Naive thymus-derived CD8-positive, alpha-beta T cell (primary cell): ENCODE measurements at places on chromosomes 4 and X. TPM values are rescaled to one million over a fixed set of nuclear protein-coding genes. Genes with fewer than 3 reads are reported as not detected.

DNA sequence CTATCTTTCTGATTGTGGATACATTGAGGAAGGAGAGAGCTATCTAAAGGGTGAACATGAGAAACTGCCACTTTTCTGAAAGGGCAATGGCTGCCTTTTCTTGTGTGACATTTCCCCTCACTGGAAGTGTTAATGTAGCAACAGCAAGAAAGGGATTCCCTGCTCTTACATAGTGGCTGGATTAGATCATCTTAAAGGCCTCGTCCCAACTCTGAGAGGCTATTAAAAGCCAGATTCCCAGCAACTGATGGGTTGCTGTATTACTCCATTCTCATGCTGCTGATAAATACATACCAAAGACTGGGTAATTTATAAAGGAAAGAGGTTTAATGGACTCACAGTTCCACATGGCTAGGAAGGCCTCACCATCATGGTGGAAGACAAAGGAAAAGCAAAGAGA is 33.7 kb upstream of the ADH7 start:
- no peak for DNase-seq
- H3K36me3 ChIP-seq = no peaks in the 10 kb centered on the region
- no peaks in the 10 kb centered on the region for H3K4me1 ChIP-seq
- peaks cover 12% of the 10 kb centered on the region for H3K27me3 ChIP-seq
- no peak overlapping the region for H3K4me3 ChIP-seq

- H3K27me3 ChIP-seq = peaks cover 2% of the 10 kb centered on the region
- DNase-seq = no peak
- no peaks in the 10 kb centered on the region for H3K36me3 ChIP-seq
Measured at GRCh38 chr4:180850318-180850940, 1392.8 kb upstream of the TENM3 start.

DNA sequence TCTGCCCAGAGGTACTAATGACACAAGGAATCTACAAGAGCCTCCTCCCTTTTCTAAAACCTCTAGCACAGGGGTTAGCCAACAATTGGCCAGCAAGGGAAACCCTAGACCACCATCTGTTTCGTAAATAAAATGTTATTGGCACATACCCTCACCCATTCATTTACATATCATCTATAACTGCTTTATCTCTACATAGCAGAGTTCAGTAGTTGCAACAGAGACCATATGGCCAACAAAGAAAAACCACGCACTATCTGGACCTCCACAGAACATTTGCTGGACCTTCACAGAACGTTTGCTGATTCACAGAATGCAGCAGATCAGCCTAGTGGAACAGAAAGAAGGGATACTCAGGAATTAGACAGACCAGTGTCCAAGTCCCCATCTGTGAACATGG is 9.4 kb downstream of the SLC2A9 start:
- no peak for DNase-seq
- no peak overlapping the region for H3K27ac ChIP-seq
- no peak overlapping the region for H3K4me3 ChIP-seq
- H3K4me1 ChIP-seq = peaks cover 2% of the 10 kb centered on the region

GRCh38 chr4:173910891-173911290 is 372.6 kb downstream of the FBXO8 start:
- no peaks in the 10 kb centered on the region for H3K36me3 ChIP-seq
- no peak for DNase-seq
- no peaks in the 10 kb centered on the region for H3K27me3 ChIP-seq
- H3K27ac ChIP-seq = no peak overlapping the region
- no peak overlapping the region for H3K4me3 ChIP-seq

DNA sequence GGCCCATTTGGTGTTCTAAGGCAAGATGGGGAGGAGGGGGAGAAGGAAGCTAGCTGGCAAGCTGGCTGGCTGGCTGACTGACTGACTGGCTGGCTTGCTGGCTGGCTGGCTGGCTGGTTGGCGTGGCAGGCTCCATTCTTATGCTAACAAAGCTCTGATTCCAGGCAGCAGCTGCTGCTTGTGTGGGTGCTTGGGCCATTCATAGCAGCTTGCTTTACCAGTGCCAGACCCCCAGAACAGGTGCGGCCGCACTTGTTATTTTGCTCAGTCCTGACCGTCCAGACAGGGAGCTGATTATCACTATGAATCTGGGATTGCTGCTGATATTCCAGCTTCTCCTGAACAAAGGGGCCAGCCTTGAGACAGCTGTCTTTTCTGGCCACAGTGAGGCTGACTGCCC is 131.2 kb upstream of the PAK3 start:
- H3K27ac ChIP-seq = no peak overlapping the region
- no peaks in the 10 kb centered on the region for H3K27me3 ChIP-seq
- H3K4me3 ChIP-seq = no peak overlapping the region

DNA sequence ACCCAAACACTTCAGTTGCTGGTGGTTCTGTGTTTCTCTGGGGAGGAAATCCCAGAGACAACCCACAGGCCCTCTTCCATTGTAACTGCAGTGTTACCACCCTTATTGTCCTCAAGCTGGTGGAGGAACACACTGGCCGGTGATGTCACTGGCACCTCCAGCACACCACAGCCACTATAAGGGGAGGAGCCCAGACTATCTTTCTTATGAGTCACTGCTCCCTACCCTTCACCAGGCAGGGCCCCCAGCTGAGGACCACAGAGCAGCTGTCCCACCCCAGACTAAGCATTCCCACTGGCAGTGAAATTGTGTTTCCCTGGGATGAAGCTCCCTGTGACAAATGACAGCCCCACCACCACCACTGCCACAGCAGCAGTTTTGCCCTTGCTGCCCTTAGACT is 171.8 kb upstream of the FGF16 start:
- no peak for DNase-seq
- H3K36me3 ChIP-seq = no peaks in the 10 kb centered on the region
- H3K4me3 ChIP-seq = no peak overlapping the region

DNA sequence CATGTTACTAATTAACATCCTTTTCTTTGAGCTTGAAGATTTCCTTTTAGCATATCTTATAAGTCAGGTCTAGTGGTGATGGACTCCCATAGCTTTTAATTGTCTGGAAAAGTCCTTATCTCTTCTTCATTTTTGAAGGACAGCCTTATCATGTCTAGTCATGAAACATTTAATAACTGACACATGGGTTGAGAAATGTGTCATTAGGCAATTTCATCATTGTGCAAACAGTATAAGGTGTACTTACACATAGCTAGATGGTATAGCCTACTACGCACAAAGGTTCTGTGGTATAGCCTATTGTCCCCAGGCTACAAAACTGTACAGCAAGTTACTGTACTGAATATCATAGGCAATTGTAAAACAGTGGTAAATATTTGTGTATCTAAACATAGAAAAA is 34.5 kb upstream of the ALG13 start:
- H3K27ac ChIP-seq = no peak overlapping the region
- no peak overlapping the region for H3K4me3 ChIP-seq
- no peaks in the 10 kb centered on the region for H3K27me3 ChIP-seq

GRCh38 chrX:1108501-1109445 is 103.7 kb downstream of the CRLF2 start:
- no peak overlapping the region for H3K4me3 ChIP-seq
- peaks cover 13% of the 10 kb centered on the region for H3K4me1 ChIP-seq
- peaks cover 36% of the 10 kb centered on the region for H3K27me3 ChIP-seq
- no peaks in the 10 kb centered on the region for H3K36me3 ChIP-seq

GRCh38 chr4:94139931-94140612 is 67.6 kb upstream of the SMARCAD1 start:
- H3K4me3 ChIP-seq = no peak overlapping the region
- DNase-seq = no peak
- no peak overlapping the region for H3K27ac ChIP-seq
- H3K36me3 ChIP-seq = no peaks in the 10 kb centered on the region

- H3K4me3 ChIP-seq = no peak overlapping the region
- H3K27ac ChIP-seq = no peak overlapping the region
- peaks cover 34% of the 10 kb centered on the region for H3K36me3 ChIP-seq
- no peaks in the 10 kb centered on the region for H3K27me3 ChIP-seq
- peaks cover 5% of the 10 kb centered on the region for H3K4me1 ChIP-seq
Measured at GRCh38 chrX:23861215-23861896, 46.4 kb downstream of the APOO start.

DNA sequence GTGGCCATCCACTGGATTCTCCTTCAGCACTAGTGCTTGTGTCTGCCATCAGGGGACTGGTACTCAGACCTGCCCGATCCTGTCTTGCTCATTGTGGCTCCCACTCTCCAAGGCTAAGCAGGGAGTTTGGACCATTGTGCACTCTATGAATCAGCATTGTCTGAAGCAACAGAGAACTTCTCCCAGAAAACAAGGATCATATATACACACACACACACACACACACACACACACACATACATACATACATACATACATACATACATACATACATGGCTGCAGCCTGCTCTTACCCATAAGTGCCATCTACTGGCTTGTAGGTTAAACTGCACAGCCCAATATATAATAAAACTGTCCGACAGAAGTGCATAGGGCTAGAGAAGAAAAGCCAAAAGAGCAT is 345.3 kb upstream of the LCORL start:
- no peaks in the 10 kb centered on the region for H3K4me1 ChIP-seq
- no peaks in the 10 kb centered on the region for H3K36me3 ChIP-seq
- H3K27me3 ChIP-seq = peaks cover 31% of the 10 kb centered on the region
- no peak overlapping the region for H3K27ac ChIP-seq

Gene XAGE1A
- polyA plus RNA-seq = not detected

Gene PPP1R2C
- polyA plus RNA-seq = 2.3 TPM
